Stimulated activated CD8-positive, alpha-beta memory T cell treated with anti-CD3 and anti-CD28 coated beads, Interleukin-7, amount 100 ng/mL, for 1 hour (primary cell): ENCODE measurements at places on chromosomes 5 and 9.
A peak's percentile ranks its signal among the peaks of the same experiment; 100 is the strongest.

GRCh38 chr5:177403792-177404640, 3.6 kb upstream of the PFN3 start:
- DNase-seq = peak; percentile 69

DNA sequence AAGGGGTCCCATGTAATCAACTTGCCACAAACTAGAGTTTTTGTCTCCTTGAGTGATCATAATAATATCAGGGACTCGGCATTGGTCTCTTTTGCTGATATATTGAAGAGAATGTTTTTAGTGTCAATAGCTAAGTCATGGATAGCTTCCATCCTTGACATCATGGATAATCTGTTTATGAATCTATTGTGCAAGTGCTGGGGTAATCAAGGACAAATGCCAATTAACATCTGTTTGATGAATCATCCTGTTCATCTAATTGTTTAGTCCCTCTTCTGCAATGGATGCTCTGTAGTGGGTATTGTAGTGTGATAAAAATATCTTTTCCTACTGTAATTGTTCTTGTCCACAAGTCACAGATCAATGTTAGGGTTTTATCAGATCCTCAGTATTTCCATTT, 607.5 kb upstream of the SEMA6A start:
- no peak for DNase-seq

DNA sequence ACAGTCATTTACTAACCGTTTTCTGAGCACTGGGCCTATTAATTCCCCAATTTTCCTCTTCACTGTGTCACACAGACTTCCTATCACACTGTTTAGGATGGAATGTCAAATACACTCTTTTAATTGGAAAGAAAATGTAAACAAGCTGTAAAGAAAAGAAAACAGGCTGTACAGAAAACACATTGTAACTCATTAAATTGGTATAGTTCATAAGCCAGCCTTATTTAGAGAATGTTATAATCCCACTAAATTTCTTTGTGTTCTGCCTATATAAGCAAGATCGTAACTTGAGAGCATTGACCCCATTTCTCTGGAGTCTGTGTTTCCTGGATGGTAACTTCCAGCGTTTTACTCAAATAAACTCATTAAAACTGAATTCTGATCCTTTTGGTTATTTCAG, 46.5 kb downstream of the TARS1 start:
- no peak for DNase-seq

GRCh38 chr9:38332625-38333024, 59.9 kb upstream of the ALDH1B1 start:
- DNase-seq = no peak

GRCh38 chr5:10481241-10481935, 39.7 kb downstream of the ROPN1L start:
- DNase-seq = no peak

DNA sequence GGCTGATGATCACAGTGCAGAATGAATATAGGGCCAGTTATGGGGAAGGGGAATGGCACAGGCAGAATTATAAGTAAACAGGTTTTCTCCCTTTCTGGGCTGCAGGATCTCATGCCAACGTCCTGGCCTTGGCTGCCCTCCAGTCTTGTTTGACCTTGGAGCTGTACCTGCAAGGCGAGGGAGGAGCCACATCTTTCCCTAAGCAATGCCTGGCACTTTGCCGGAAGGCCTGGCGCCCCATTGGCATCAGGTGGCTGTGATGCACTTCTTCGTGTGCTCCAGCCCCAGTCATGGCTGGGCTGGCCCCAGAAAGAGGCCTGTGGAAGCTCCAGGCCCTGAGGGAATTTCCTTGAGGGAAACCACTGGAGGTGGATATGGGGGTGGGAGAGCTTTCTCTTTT, 16.7 kb upstream of the IQGAP2 start:
- no peak for DNase-seq

DNA sequence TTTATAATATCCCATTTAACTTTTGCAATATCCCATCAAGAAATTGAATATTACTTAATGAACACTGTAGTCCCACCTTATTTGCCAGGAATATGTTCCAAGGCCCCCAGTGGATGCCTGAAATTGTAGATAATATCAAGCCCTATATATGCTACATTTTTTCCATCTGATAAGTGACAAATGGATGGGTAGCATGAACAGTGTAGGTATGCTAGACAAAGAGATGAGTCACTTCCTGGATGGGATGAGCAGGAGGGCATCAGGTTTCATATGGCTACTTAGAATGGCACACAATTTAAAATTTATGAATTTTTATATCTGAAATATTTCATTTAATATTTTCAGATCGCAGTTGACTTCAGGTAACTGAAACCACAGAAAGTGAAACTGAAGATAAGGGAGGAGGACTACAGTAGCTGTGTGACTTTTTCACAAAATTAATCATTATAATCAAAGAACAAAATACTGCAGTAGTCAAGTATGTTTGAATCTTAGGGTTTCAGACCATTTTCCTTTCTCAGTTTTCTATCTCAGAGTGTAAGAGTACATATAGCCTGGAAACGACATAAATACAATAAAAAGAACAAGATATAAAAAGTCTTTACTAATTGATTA, 636.4 kb upstream of the ARRDC3 start:
- no peak for DNase-seq

DNA sequence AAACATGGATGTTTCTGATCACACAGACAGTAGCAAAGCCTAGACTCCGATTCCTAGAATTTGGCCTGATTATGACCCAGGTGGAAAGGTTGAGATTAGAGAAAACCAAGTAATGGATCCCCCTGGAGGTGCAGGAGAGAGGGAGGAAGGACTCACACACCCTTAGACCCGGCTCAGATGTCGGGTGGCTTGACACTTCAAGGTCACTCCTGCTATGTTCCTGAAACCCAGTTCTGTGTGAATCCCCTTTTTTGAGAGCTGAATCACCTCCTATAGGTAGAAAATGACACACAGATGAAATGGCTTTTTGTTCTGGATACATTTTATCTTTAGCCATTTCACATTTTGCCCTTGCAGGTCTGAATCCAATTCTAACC, 192.8 kb downstream of the ARRDC3 start:
- DNase-seq = no peak

- DNase-seq = no peak
Measured at GRCh38 chr9:77598991-77599390, 49.1 kb downstream of the GNA14 start.

GRCh38 chr9:126248680-126249079, 77.9 kb upstream of the MVB12B start:
- DNase-seq = no peak

- DNase-seq = no peak
Measured at GRCh38 chr9:107545036-107545435, 55.5 kb upstream of the KLF4 start.

DNA sequence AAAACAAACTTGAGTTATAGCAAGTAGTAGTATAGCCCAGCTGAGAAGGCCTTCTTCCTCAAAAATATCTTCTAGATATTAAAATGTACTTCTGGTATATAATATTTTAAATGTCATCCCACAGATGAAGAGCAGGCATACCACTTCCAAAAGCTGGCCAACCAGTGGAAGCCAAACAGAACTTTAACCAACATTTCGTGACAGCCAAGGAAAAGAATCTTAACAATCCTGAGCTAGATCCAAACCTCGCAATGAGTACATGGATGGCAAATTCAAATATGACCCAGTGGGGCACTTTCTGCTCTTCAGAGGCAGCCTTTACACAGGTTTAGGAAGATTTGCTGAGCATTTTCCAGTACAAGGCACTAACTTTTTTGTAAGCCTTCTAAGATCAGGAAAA, 91.8 kb upstream of the ACO1 start:
- DNase-seq = no peak

- DNase-seq = no peak
Measured at GRCh38 chr9:1766042-1766441, 249.1 kb upstream of the SMARCA2 start.

GRCh38 chr9:14240537-14240936, 73.4 kb downstream of the NFIB start:
- no peak for DNase-seq

DNA sequence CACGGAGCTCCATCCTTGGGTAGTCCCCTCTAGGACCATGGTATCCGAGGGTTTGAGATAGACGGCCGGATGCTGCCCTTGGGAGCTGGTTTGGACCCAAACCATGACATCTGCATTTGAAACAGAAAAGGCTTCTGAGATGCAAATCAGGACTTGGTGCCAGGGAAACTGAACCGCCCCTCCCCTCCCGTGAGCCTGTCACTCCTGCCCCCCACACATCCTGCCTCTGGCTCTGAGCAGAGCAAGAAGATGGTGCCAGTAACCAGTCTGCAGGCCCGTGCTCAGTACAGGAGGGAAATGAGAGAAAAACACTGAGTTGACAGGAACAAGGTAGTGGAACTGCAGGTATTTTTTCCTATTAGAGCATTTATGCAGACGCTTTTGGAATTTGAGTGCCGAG, 18.6 kb downstream of the ARPC5L start:
- no peak for DNase-seq

- no peak for DNase-seq
Measured at GRCh38 chr5:114838937-114839336, 330.8 kb downstream of the TRIM36 start.

DNA sequence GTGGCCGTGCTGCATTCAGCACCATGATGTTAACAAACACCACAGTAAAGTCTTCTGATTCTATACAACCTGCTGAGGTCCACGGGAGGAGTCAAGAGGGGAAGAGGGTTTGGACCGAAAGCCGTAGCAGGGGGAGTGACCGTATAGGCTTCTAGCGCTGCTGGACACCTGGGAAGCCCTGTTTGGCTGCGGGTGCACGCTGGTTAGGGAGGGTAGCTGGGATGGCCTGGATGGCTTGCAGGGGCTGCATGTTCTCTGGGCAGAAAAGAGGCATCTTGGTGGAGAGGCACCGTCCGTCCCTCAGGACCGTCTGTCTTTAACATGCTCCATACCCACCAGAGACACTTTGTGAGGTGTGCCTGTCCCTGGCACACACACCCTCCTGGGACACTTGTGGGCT, 251.0 kb upstream of the IRX1 start:
- no peak for DNase-seq

- no peak for DNase-seq
Measured at GRCh38 chr5:139761501-139761900, 34.1 kb upstream of the PSD2 start.

DNA sequence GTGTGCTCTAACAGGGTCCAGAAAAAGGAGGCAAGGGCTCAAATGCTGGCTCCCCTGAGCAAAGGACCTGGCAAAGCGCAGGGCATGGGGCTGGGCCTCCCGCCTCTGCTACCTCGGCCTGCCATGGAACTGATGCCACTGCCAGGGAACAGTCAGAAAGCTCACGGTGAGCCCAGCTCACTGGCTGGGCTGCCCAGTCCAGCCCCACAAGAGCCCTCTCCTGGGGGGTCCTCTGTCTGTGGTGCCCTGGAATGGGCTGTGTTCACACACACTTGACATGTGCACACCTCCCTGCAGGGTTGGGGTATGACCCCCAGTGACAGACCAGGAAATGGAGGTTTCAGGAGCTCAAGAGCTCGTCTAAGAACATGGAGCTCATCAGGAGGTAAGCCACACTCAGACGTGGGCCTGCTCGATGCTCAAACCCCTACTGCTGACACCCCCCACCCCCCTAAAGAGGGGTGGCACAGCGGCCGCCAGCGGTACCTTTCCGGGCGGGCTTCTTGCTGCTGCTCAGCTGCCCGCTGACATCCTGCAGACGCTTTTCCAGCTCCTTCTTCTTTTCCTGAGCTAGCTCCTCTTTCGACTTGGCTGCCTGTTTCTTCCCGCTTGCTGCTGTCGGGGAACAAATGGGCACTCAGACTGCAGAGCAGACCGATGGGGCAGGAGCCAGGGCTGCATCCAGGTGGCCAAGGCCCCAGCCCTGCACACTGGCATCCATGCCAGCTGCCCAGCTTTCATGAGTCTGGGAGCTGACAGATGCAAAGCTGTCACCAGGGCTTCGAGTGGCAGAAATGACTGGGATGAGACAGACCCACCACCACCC, 9.1 kb downstream of the BRD3OS start:
- no peak for DNase-seq

DNA sequence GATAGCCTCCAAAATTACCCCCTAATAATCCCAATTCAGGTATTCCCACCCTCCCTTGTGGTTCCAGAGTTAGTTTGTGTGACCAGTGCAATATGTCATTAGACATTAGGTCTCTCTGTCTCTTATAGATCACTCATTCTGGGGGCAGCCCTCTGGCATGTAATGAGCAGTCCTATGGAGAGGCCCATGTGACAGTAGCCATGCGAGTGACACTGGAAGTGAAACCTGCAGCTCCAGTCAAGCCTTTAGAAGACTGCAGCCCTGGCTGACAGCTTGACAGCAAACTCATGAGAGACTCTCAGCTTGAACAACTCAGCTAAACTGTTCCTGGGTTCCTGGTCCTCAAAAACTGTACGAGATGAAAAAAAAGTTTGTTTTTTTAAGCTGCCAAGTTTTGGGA, 54.0 kb upstream of the HSPB3 start:
- no peak for DNase-seq

DNA sequence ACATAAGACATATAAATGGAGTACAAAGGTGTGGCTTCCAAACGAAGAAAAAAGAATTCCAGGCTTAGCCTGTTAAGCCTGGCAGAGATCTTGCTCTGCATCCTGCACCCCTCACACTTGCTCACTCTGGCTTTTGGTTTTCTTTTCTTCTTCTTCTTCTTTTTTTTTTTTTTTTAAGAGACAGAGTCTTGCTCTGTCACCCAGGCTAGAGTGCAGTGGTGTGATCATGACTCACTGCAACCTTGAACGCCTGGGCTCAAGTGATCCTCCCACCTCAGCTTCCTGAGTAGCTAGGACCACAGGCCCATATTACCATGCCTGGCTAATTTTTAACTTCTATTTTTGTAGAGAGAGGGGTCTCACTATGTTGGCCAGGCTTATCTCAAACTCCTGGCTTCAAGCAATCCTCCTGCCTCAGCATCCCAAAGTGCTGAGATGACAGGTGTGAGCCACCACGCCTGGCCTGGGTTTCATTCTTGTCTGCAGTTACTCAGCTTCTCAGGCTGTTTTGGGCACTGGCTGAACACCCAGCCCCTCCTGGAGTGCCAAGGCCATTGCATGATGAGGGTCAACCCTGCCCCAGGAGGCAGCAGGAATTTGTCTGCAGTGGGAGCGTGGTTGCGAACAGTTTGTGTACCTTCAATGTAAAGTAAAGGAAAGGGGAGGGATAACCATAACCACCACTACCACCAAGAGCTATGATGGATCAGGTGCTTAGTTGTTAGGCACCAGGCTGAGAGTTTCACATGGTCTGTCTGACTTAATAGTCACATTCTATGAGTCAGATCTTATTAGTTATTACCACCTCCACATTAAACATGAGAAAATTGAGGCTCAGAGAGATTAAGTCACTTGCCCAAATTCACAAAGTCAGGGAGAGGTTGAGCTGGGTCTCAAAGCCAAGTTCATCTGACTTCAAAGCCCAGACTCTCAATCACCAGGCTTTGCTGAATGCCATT, 219.2 kb upstream of the PANK3 start:
- no peak for DNase-seq

DNA sequence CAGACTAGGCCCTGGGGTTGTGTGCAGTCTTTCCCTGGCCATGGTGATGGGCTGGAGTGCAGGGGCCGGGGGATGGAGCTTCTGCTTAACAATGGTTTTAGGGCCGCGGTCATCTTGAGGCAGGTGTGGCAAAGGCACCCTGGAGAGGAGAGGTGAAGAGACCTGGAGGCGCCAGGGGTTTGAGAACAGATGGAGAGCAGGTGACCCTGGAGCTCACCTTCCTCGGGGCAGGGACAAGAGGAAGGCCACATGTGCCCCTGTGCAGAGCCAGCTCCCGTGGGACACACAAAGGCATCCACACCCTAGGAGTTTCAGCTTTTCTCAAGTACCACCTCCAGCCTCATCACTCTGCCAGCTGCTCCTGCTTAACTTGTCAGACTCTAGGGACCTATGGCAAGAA, 46.4 kb upstream of the SH3GL2 start:
- no peak for DNase-seq
